ENCODE measurements at places on chromosomes 1 and 21. TPM values are rescaled to one million over a fixed set of nuclear protein-coding genes. Genes with fewer than 3 reads are reported as not detected.

DNA sequence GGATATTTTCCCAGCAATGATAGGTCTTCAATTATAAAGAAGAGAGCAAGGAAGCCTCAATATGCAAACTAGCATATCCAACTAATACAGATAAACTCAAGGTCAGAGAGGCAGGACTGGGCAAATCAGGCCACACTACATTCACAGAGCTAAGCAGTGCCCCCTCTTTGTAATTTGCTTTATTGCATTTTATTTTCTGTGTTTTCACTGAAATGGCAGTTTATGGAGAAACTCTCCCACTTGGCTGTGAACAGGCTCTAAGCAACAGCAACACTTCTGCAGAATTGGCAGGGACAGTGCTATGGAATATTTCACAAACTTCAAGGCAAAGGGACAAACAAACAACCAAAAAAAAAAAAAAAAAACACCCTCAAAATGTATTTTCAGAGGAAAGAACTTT lies 93.4 kb upstream of the SOD1 start:
- H3K27ac ChIP-seq, result no peak overlapping the region
- no peaks in the 10 kb centered on the region for H3K36me3 ChIP-seq

DNA sequence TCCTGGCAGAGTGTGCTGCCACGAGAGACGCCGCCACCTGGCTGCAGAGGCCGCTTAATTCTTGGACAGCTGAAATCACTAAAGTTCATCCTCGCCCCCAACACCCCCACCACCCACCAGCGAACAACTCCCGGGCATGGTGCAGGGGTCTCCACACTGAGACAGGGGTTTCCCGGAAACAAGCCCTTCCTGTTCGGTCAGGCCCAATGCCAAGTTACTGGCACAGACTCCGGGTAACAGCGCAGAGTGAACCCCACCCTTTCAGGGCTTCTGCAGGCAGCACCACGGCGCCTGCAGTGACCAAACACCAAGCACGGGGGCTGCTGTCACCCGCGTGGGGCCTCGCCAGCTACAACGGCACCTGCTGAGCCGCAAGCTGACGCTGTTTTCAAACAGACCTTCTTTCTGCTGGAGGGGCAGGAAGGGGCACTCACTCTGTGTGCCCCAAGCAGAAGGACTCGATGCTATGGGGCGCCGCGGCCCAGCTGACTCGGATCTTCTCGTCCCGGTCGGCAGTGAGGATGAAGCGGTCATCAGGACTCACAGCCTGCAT lies 17.4 kb downstream of the WDR4 start:
- H3K27ac ChIP-seq, result no peak overlapping the region
- H3K4me1 ChIP-seq, result no peaks in the 10 kb centered on the region
- H3K4me3 ChIP-seq, result no peak overlapping the region

GRCh38 chr1:19734056-19734455 lies 65.7 kb downstream of the TMCO4 start:
- no peaks in the 10 kb centered on the region for H3K36me3 ChIP-seq
- H3K27ac ChIP-seq, result no peak overlapping the region
- H3K4me3 ChIP-seq, result no peak overlapping the region
- H3K4me1 ChIP-seq, result peaks cover 18% of the 10 kb centered on the region
- DNase-seq, result no peak

The KRTAP10-8 gene
- total RNA-seq, result not detected

DNA sequence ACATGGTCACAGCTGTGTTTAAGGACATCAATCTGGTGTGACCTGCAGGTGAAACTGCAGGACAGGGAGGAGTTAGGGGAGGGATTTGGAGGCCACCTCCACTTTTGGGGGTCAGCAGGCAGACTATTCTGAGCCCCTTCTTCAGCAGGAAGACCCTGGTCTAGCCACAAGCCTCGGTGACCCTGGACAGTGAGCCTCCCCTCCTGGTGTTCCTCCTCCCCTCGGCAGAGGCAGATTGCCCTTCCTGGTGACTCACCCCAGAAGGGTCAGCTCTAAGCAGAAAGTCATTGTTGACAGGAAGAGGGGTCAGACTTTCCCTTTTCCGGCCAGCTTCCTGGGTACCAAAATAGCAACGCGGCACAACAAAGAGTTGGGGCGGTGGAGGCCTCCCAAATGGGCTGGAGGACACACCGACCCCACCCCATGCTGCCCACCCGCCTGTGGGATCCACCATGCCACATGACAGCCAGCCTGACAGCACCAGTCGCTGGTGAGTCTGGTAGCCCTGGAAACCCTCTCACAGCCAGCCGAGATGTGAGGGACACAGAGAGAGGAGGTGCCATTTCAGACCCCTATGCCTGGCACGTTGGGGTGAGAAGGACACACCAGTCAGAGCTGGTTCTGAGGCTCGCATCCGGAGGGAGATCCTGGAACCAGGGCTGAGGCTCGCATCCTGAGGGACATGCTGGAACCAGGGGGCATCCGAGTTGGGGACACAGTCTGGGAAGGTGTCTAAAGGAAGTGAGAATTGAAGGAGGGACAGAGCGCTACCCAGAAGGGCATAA lies 14.7 kb upstream of the CSF1 start:
- no peaks in the 10 kb centered on the region for H3K36me3 ChIP-seq
- H3K4me3 ChIP-seq, result no peak overlapping the region
- peaks cover 13% of the 10 kb centered on the region for H3K4me1 ChIP-seq
- DNase-seq, result peak; percentile 78

DNA sequence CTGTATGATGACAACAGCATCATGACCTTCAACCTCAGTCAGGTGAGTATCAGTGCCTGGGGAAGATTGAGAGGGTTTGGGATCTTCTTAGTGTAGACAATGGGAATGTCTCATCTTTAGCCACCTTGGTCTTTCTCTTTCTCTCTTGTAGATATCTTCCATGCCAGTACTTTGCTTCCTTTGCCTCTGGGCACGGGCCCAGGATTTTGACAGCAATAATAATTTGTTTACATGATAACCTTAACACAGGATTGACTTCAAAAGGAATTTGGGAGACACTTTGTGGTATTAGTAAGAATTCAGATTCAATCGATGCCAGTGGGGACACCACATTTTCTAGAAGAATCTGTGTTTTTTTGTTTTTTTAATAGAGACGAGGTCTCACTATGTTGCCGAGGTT lies 12.1 kb upstream of the PIGV start:
- H3K4me3 ChIP-seq, result no peak overlapping the region
- H3K27ac ChIP-seq, result no peak overlapping the region
- H3K4me1 ChIP-seq, result peaks cover 8% of the 10 kb centered on the region
- peak; percentile 67 for DNase-seq
- H3K27me3 ChIP-seq, result no peaks in the 10 kb centered on the region

- DNase-seq, result no peak
- no peak overlapping the region for H3K27ac ChIP-seq
- no peaks in the 10 kb centered on the region for H3K27me3 ChIP-seq
- no peaks in the 10 kb centered on the region for H3K4me1 ChIP-seq
- H3K4me3 ChIP-seq, result no peak overlapping the region
These were observed 80.8 kb downstream of the STUM start for GRCh38 chr1:226629210-226629895.

DNA sequence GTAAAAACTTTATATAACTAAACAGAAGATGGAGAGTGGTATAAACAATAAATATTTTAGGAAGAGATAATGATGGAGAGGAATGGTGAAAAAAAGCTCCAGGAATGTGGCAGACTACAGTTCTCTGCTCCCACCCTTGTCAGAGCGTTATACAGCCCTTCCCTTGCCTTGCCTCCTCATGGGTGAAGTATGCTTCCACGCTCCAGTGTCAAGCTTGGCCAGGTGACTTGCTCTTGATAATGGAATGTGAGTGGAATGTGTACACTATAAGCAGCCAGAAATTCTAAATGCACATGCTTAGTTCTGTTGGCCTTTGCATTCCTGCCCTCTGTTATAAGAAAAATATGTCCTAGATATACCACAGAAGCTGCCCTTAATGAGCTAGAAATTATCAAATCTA lies 24.7 kb upstream of the POGK start:
- no peaks in the 10 kb centered on the region for H3K36me3 ChIP-seq
- no peak for DNase-seq
- no peaks in the 10 kb centered on the region for H3K4me1 ChIP-seq

The ST3GAL3 gene
- total RNA-seq, result 43.3 TPM

DNA sequence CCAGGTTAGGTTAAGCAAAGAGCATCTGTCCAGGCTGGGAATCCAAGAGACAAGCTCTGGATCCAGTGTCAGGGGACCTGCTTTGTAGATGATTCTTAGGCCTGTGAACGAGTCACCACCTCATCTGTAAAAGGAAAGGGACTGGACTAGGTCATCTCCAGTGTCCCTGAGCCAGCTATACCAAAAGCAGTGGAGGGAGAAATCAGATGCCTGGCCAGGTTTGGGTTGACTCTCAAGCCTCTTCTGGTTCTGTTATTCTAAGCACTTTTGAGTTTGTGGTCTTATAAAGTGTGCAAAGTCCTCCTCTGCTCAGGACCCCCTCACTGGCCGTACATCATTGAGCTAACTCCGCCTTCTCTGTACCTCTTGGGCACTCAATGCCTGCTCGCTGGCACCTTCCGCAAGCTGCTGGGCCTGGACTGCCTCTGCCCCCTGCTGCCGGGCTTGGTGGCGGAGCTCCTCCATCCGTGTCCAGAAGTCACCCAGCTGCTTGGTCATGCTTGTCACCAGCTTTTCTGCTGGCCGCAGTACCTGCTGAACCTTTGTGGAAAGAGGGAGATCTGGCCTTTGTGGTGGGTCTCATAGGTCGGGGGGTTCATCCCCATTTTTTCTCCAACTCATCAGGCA lies 33.6 kb downstream of the CAMK1G start:
- H3K27me3 ChIP-seq, result no peaks in the 10 kb centered on the region
- H3K36me3 ChIP-seq, result no peaks in the 10 kb centered on the region
- H3K4me1 ChIP-seq, result peaks cover 9% of the 10 kb centered on the region
- no peak overlapping the region for H3K27ac ChIP-seq
- DNase-seq, result no peak
- no peak overlapping the region for H3K4me3 ChIP-seq

The GBP1 gene
- total RNA-seq, result 7.8 TPM

GRCh38 chr1:236108027-236108648 lies 34.2 kb upstream of the GPR137B start:
- H3K4me1 ChIP-seq, result no peaks in the 10 kb centered on the region
- H3K4me3 ChIP-seq, result no peak overlapping the region
- no peak overlapping the region for H3K27ac ChIP-seq
- DNase-seq, result no peak
- no peaks in the 10 kb centered on the region for H3K36me3 ChIP-seq

GRCh38 chr1:1622010-1622787 lies 6.9 kb downstream of the MIB2 start:
- peaks cover 8% of the 10 kb centered on the region for H3K36me3 ChIP-seq
- H3K4me3 ChIP-seq, result no peak overlapping the region
- H3K4me1 ChIP-seq, result peaks cover 3% of the 10 kb centered on the region
- no peaks in the 10 kb centered on the region for H3K27me3 ChIP-seq

DNA sequence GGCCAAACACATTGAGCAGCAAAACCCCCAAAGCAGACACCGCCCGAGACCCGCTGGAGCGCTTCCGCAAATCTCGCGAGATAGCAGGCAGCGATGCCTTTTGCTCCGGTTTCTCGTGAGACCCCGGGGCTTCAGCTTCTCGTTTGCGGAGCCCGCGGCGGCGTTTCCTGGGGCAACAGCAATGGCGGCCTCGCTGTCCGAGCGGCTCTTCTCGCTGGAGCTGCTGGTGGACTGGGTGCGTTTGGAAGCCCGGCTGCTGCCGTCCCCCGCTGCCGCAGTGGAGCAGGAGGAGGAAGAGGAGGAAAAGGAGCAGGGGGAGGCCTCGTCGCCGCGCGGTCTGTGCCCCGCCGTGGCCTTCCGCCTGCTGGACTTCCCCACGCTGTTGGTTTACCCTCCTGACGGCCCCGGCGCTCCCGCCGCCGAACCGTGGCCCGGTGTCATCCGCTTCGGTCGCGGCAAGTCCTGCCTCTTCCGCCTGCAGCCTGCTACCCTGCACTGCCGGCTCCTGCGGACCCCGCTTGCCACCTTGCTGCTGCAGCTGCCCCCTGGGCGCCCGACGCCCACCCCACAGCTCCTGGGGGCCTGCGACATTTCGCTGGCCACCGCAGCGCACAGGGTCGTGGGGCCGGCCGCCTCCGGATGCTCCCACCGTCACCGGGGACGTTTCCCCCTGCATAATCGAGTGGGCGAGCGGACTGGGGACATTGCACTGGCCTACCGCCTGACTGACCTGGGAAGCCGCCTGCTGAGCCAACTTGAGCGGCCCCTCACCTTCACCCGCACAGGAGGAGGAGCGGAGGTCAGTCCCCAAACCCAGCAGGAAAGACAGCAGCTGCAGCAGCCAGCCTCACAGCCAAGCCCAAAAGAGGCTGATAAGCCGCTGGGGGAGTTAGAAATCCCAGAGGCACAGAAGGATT lies at the start of gene MAP10:
MAP10 (plus strand) TSS at position 148 of the 917 bp plus-strand sequence; CDS start at position 182, 34 bp downstream.
- peak within 1 kb of the TSS; percentile 40 for H3K4me3 ChIP-seq
- no peaks in the 10 kb centered on the region for H3K27me3 ChIP-seq
- peaks cover 17% of the 10 kb centered on the region for H3K4me1 ChIP-seq
- DNase-seq, result peak; percentile 70
- H3K36me3 ChIP-seq, result no peaks in the 10 kb centered on the region

- H3K27ac ChIP-seq, result peak overlapping the region; percentile 67
- H3K4me1 ChIP-seq, result peaks cover 64% of the 10 kb centered on the region
- H3K27me3 ChIP-seq, result no peaks in the 10 kb centered on the region
- no peak overlapping the region for H3K4me3 ChIP-seq
These were observed 18.1 kb downstream of the USP48 start for GRCh38 chr1:21764615-21765423.

GRCh38 chr21:17428980-17429379 lies 83.9 kb upstream of the CXADR start:
- no peaks in the 10 kb centered on the region for H3K36me3 ChIP-seq
- H3K4me1 ChIP-seq, result no peaks in the 10 kb centered on the region
- no peaks in the 10 kb centered on the region for H3K27me3 ChIP-seq

DNA sequence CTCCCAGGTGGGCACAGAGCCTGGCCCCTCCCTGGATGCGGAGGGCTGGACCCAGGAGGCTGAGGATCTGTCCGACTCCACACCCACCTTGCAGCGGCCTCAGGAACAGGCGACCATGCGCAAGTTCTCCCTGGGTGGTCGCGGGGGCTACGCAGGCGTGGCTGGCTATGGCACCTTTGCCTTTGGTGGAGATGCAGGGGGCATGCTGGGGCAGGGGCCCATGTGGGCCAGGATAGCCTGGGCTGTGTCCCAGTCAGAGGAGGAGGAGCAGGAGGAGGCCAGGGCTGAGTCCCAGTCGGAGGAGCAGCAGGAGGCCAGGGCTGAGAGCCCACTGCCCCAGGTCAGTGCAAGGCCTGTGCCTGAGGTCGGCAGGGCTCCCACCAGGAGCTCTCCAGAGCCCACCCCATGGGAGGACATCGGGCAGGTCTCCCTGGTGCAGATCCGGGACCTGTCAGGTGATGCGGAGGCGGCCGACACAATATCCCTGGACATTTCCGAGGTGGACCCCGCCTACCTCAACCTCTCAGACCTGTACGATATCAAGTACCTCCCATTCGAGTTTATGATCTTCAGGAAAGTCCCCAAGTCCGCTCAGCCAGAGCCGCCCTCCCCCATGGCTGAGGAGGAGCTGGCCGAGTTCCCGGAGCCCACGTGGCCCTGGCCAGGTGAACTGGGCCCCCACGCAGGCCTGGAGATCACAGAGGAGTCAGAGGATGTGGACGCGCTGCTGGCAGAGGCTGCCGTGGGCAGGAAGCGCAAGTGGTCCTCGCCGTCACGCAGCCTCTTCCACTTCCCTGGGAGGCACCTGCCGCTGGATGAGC lies 34.2 kb downstream of the TRIM11 start:
- H3K4me3 ChIP-seq, result no peak overlapping the region
- no peaks in the 10 kb centered on the region for H3K36me3 ChIP-seq
- H3K4me1 ChIP-seq, result peaks cover 32% of the 10 kb centered on the region
- no peaks in the 10 kb centered on the region for H3K27me3 ChIP-seq

- no peaks in the 10 kb centered on the region for H3K4me1 ChIP-seq
- no peak overlapping the region for H3K4me3 ChIP-seq
- H3K27me3 ChIP-seq, result peaks cover 7% of the 10 kb centered on the region
- DNase-seq, result peak; percentile 22
- no peaks in the 10 kb centered on the region for H3K36me3 ChIP-seq
- no peak overlapping the region for H3K27ac ChIP-seq
These were observed 210.3 kb downstream of the SLC35F3 start for GRCh38 chr1:234114648-234115307.

Data from adrenal gland (tissue), 19 donors.